ENCODE measurements at places on chromosomes 16 and 17.

GRCh38 chr17:43900858-43901754 is 6.2 kb downstream of the MPP2 start:
- no peak for DNase-seq

DNA sequence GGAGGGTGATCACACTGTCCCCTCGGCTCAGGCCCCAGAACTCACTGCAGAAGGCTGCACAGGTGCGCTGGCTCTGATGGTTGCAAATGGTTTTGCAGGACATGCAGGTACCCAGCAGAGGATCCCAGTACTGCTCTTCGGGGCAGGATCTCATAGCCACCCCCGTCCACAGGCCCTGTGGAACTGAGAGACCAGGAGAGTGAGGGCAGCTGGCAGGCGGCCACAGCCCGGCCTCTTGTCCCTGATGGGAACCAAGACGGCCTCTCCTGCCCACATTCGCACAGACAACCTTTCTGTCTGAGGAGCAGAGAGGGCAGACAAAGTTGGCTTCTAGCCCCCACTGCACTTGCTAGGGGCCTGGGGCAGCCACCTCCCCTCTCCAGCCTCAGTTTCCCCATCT is 19.5 kb downstream of the TNFRSF13B start:
- DNase-seq = no peak

GRCh38 chr17:57484081-57484666 is 227.9 kb downstream of the MSI2 start:
- no peak for DNase-seq

GRCh38 chr16:8721336-8722024 is 47.1 kb downstream of the ABAT start:
- no peak for DNase-seq

DNA sequence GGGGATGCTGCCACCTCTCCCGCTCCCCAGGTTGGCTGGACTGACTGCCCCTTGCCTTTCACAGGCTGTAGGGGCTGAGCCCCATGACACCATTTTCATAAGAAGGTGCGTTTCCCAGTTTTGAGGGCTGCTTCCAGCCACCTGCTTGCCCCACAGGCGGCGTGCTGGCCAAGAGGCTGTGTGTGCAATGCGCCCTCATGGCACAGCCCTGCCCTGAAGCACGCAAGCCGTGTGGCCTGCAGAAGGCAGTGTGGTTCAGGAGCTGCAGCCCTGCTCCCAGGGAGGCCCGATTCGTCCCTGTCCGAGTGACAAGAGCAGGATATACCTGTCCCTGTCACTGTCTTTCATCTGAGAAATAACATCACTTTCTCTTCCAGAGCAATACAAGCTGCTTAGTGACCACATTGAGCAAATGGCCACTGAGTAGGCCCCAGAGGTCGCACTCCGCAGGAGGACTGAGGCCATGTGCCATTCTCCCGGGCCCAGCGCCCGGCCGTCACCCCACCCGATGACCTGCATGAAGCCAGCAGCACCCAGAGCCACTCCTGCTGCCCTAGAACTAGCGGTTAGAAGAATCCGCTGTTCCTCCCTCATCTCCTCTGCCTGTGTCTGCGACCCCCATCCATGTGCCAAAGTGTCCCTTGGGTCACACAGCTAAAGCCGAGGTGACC is 24.2 kb downstream of the CIBAR2 start:
- no peak for DNase-seq

GRCh38 chr16:4280625-4281024 is 7.8 kb upstream of the TFAP4 start:
- no peak for DNase-seq

DNA sequence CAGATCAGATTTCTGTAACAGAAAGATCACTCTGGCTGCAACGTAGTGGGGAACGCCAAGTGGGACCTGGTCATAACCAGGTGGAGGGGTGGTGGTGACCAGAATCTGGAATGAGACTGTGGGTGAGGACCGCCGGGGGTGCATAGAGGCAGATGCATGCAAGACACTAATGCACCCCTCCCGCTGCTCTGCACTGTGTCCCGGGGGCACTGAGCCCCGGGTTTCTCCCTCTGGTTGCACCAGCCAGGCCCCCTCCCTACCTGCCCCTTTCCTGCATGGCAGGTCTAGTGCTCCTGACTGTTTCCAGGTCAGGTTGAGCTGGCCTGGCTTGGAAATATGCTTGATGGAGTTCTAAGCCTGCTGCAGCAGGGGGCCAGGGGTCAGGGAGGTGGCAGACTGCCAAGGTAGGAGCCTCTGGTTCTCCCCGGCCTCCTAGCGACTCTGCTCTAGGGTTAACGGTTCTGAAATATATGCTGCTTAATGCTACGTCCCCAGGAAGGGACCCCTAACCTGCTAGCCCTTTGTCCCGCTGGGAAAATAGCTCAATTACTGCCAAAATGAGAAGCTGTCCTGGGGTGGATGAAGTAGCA is 94.3 kb downstream of the SDK2 start:
- no peak for DNase-seq

DNA sequence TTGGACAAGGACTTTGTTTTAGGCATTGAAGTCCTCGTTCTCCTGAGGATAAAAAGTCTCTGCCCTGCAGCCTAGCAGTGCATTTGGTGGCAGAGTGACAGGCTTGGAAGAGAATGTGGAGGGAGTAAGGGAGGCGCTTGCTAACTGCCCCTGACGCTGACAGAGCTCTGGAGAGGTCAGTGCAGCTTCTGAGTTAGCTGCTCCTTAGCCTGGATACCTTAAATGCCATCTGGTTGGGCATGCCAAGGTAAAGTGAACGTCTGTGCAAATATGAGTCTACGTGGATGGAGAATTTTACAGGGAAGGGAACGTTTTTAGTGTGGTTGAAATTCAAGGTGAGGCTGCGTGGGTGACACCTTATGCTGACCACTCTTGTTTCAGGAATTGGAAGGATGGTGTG is 44.4 kb downstream of the SEC14L1 start:
- no peak for DNase-seq

GRCh38 chr17:79986411-79987186 is 49.1 kb downstream of the TBC1D16 start:
- no peak for DNase-seq

GRCh38 chr16:74029115-74029792 is 267.4 kb upstream of the PSMD7 start:
- DNase-seq = no peak

- DNase-seq = peak; percentile 71
These were observed 29.9 kb downstream of the DYNLL2 start for GRCh38 chr17:58112970-58113631.

- DNase-seq = peak; percentile 86
These were observed 299.8 kb downstream of the SEC14L1 start for GRCh38 chr17:77440560-77440981.

DNA sequence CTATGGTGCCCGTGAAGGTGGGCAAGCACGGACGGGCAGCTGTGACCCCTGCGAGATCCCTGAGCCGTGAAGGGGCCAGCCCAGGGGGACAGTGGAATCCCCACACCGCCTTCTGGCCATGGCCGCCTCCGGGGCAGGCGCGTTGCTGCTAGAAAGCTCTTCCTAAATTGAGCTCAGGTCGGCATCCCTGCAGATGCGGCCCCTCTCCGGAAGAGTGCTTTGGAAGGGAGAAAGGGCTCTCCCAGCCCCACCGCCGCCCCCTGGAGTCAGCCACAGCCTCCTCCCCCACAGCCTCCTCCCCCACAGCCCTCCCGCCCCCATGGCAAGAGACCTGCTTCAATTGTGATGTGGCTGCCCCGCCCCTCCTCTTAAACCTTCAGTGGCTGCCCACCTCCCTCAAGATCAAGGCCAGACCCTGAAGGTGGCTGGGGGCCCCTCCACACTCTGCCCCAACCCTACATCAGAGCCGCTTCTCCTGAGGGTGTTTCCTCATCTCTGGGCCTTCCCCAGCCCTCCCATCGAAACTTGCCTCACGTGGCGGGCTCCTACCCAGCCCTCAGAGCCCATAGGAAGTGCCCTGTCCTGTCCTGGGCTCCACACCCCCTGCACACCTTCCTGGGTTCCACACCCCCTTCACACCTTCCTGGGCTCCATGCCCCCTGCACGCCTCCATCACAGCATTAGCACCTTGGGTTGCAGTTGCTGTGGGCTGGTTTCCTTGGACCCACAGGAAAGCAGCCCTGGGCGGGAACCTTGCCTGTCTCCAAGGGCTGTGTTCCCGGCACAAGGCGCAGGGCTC is 5.5 kb upstream of the CBFA2T3 start:
- no peak for DNase-seq

- no peak for DNase-seq
These were observed 66.8 kb downstream of the C16orf78 start for GRCh38 chr16:49440156-49441065.

- no peak for DNase-seq
These were observed 11.7 kb upstream of the SLC38A8 start for GRCh38 chr16:84054271-84054670.

GRCh38 chr16:60655514-60656153 is 1380.6 kb downstream of the CDH8 start:
- no peak for DNase-seq

DNA sequence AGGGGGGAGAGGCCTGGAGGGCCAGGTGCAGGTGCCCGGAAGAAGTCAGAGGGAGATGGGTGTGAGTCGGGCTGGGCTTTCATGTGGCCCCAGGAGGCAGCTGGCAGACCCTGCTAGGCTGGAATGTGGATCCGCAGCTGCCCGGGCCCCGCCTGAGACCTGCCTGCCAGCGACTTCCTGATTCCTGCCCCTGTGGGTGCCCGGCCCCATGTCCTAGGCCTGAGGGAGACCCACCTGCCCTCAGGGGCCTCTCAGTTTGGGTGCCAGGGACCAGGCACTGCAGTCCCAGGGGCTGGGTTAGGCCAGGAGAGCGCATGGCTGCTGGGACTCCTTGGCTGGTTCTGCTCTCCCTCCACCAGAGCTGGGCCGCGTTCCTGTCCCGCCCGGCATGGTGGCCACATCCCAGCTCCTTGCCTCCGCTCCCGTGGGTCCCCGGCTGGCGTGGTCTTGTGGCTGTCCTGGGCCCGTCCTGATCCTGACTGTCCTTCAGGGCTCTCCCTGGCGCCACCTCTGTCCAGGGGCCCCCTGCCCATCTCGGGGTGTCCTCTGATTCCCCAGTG is 22.1 kb upstream of the SPNS2 start:
- peak; percentile 30 for DNase-seq

DNA sequence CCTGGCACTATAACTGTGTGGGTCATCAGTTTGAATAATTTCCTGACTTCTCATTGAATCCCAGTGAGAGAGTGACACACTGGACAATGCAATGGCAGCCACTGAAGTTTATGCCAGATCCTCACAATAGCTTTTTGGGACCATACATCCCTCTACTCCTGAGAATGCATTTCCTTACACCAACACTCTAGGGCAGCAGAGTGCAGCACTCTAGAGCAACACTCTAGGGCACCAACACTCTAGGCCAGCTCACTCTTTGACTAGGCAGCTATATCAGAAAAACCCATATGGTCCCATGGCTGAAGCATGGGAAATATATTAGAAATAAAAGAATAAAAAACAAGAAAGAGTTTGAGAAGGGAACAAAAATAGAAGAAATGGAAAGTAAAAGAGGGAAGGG is 309.2 kb downstream of the MAP2K6 start:
- no peak for DNase-seq

DNA sequence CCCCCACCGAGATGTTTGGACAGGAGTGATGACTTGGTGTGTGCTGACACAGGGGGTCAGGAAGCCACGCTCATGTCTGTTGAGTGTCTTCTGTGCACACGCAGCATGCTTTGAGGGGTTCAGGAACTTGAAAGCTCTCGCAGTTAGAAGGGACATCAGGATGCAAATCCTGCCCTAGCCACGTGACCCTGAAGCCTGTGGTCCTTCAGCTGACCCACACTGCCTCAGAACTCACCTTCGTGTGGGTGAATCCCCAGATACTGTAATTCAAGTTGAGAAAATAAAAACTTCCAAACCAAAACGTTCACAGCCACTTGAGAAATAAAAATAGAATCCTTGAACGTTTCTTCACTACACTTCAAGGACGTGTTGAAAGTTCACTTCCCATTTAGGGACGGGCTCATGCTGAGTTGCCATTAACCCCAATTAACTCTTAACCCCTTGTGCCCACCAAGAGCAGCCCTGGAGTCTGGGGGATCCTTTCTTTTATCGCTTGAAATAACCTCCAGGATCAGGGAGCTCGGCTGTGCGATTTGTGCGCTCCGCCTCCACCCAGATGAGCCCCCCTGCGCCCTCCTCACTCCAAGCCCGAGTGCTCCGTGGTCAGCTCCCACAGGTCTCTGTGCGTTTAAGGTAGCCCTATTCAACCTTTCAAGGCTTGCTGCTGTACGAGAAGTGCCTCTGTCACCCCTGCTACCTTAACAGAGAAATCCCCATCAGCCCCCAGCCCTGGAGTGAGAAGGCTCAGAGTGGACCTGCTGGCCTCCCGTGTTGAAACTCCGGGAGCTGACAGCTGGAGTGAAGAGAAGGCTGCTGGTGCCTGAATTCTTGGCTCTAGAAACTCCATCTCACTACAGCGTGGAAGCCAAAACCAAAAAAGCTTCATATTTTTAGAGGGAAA is 36.2 kb upstream of the NAT9 start:
- DNase-seq = no peak

- no peak for DNase-seq
These were observed 23.6 kb downstream of the CNTROB start for GRCh38 chr17:7955414-7956227.

DNA sequence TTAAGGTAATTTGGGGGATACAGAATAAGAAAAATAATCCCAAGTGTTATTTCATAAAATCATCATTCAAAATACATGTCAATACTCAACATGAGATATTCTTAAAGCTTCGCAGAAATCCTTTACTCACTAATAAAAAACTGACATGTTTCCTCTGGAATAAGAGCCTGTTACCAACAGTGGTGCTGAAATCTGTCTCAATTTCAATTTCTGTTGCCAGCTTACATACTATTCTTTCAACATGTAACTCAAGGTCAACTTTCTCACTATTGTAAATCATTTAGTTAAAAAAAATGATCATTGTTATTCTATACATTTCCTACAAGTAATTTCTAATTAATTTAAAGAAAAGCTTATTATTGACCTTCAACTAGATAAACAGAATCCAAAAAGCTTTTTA is 67.9 kb downstream of the CEP95 start:
- DNase-seq = no peak

DNA sequence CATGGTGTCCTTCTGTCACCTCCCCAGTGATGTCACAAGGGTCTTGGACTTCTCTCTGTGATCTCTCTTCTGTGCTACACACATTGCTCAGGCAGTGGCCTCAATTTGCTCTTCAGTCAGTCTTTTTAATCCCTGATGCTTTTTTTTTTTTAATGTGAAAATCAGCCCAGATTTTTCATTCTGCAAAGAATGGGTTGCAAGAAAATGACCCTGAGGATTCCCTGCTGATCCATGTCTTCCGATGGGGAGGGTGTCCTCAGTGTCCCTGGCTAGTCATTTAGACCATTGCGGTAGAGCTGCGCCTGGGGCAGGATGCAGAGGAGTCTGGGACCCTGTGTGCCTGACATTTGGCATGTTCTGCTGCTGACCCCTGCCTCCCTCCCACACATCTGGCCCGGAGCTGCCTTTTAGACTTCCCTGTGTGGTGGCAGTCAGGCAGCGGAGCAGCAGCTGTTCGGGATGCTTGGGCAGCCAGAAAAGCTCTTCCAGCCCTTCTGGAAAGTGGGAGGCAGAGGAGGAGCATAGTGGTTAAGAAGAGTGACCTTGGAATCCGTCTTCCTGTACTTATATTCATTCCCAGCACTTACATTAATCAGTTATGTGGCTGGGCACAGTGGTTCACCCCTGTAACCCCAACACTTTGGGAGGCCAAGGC is 12.3 kb downstream of the GPT2 start:
- no peak for DNase-seq

GRCh38 chr17:74159226-74159840 is 44.1 kb upstream of the RPL38 start:
- DNase-seq = no peak
